NCI-H1105 treated with DMSO at 0.1 percent for 48 hours (cell line): ENCODE measurements at places on chromosomes 2 and 18.

DNA sequence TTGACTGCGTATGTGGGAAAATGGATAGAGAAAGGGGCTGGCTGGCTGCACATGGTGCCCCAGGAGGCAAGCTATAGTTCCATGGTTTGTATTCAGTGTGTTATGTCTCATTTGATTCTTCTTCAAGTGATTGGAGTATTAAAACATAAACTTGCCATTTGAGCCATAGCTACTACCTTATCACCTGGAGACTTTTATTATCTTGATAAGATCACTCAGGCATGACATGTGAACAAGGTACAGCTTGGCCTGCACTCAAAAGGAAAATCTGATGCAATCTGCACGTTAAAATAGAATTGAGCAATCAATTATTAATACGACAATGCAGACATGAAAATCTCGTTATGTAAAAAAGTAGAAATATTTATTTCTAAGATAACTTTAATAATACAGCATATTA, 116.9 kb downstream of the RND3 start:
- peak; percentile 87 for DNase-seq

GRCh38 chr2:137980459-137980858, 16.2 kb downstream of the HNMT start:
- DNase-seq, result no peak

- DNase-seq, result no peak
These were observed 216.1 kb upstream of the THUMPD2 start for GRCh38 chr2:39995005-39995737.

- DNase-seq, result no peak
These were observed 74.3 kb downstream of the ICOS start for GRCh38 chr2:204010628-204011560.

DNA sequence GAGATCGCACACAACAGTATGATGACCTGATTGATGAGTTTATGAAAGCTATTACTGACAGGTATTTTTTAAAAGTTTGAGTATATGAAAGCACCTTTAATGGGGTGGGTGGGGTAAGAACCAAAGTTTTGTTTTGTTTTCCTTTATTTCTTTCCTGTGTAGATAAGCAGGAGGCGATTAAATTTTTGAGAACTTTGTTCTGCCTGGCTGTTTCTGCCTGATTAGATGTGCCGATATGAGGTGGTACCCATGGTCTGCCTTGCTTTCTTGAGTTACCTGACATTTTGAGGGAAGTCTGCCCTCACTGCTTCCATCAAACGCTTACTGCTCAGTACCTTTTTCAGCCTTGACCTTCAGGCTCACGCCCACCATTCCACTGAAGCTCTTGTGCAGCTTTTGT, 39.2 kb downstream of the ME2 start:
- no peak for DNase-seq

DNA sequence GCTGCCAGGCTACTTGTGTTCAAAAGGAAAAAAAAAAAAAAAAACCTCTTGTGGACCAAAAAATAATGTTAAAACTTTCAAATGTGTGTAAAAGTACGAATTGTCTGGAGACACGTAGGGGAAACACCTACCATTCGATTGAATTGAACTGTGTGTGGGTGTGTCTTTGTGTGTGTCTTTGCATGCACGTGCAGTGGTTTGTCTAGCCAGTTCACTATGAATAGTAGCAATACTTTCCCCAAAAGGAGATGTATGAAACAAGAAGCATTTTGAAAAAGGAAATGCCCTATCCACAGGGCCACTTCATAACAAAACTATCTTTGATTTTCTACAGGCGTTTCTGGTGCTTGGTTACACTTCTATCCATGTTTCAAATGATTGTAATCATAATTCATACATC, 186.8 kb downstream of the RPRM start:
- DNase-seq, result no peak

DNA sequence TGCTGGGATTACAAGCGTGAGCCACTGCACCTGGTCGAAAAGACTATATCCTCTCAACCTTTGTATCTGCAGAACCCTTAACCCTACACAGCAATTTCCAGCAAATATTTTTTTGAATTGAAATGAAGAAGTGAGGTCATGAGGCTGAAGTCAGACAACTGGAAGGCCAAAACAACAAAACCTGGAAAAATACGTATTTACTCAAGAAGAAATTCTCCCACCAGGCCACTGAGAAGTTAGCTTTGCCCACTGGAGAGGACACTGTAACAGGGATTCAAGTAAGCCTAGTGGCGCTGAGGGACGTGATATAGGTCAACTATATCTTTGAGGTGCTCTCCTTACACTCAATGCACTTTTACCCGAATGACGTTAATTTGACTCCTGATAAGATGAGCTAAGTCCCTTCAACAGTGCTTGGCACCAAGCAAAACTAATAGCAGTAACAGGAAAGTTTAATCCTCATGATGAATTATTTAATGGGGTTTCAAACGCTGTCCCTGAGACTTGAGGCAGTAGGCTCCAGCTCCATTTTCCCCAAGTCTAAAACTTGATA, 1.9 kb downstream of the HDLBP start:
- no peak for DNase-seq

DNA sequence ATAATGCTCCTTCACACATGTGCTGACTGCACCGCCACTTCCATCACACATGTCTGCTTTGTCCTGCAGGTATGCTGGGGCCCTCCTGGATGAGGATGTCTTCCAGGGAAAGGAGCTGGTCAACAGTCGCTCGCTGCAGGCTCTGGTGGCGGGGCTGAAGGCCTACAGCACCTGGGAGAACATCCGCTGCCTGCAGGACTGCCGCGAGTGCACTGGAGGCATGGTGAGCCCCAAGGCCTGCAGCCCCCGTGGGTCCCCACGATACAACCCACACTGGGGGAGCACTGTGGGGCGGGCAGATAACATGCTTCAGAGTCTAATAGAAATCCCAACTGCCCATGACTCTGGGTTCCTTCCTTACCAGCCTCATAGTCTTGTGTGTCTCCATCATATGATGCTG, 187.3 kb upstream of the BCL2L11 start:
- no peak for DNase-seq

GRCh38 chr18:55763298-55763697, 175.3 kb upstream of the TCF4 start:
- DNase-seq, result no peak

DNA sequence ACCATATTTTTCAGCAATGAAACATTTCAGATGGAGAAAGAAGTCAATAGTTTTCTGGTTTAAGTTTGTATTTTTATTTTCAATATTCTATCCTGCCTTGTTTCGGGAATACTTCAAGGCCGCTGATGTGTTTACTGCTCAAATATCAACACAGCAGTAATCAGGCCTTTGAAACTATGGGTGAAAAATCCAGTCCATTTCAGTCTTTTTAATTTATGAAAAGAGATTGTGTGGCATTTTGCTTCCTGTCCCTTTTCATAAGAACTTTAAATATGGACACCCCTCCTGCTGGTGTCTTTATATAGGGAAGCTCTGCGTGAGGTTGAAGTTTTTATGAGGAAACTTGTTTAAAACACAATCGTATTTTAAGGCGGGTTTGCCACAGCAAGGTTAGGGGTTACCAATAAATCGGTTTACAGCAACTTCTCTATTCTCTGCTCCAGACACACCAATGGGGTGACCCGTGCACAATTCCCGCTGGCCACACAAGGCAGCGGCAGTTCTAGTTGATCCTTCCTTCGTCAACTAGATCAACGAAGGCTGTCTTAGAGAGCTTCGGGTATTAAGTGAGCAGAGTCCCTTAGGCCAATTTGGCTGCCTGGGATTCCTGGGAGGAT, 1.2 kb upstream of the TANC1 start:
- no peak for DNase-seq

- no peak for DNase-seq
These were observed 67.7 kb upstream of the L3MBTL4 start for GRCh38 chr18:6482198-6482977.

DNA sequence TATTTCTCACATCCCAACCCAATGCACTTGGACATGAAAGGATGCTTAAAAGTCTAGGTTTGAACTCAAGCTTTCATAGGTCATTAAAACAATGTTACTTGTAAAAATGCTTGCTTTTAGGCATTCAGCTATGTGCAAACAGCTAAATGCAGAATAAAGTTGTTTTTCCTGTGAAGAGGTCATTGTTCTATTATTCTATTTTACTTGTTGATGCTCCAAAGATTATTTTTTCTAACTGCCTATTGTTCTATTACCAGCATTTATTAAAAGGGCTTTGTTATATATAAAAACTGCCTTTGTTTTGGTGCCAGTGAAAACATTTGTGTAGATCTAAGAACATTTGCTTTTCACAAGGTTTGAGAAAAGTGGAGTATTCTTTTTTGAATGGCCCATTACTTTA, 49.4 kb downstream of the TMEM178A start:
- no peak for DNase-seq

GRCh38 chr2:137525132-137525531, 439.1 kb upstream of the HNMT start:
- no peak for DNase-seq

DNA sequence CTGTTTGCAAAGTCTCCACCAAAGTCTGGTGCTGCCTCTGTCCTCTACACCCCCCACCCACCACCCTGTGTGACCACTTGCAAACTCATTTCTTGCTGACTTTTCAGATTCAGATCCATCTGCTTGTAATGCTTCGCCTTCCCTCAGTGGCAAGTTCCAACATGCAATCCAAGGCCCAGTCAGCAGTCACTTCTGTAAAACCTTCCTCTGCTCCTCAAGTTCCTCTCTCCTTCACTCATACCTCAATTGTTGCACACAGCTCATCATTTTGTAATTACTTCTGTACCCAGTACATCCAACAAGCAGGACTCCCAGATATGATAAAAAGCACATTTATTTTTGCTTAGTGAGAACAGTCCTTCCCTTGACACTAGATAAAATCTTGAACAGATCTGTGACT, 6.5 kb upstream of the LOXHD1 start:
- DNase-seq, result no peak

GRCh38 chr18:54220406-54220805, 4.1 kb downstream of the MBD2 start:
- DNase-seq, result peak; percentile 35

GRCh38 chr2:103860016-103860415, 993.9 kb upstream of the POU3F3 start:
- no peak for DNase-seq

DNA sequence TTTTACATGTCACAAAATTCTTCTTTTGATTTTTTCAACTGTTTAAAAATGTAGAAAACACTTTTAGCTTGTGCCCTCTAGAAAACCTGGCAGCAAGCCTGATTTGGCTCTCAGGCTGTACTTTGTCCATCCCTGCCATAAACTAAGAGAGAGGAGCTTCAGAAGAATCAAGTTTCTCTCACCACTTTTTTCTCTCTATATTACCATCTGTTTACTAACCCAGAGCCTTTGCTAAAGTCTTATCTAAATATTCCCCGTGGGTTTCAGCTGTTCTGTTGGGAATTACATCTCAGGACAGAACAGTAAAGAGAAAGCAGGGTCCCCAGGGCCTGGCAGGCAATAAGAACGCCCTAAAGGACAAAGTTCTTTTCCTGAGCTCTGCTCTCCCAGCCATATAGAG, 409.1 kb upstream of the CRIM1 start:
- no peak for DNase-seq

DNA sequence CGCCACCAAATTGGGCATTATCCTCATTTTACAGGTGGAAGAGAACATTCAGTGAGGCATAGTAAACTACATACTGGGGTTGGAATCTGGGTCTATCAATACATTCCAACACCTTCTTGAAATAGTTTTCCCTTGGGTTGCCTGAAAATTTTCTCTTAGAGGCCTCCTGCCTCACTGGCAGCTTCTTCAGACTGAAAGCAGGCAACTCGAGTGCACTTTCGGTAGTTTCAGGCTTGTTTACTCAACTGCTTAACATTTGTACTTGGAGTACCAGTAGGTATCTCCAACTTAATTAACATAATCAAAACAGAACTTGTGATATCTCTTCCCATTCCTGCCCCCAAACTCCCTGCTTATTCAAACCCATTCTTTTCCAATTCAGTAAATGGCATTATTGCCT, 36.2 kb upstream of the C2orf74 start:
- no peak for DNase-seq

- no peak for DNase-seq
These were observed 201.9 kb downstream of the CLIP4 start for GRCh38 chr2:29317077-29317517.

GRCh38 chr2:166841679-166842078, 46.6 kb upstream of the XIRP2 start:
- peak; percentile 59 for DNase-seq
